ENCODE measurements at places on chromosomes 1 and 21. TPM values are rescaled to one million over a fixed set of nuclear protein-coding genes. Genes with fewer than 3 reads are reported as not detected.
A peak's percentile ranks its signal among the peaks of the same experiment; 100 is the strongest.

The KCNT2 gene
- total RNA-seq, result not detected

The CIART gene
- 1.6 TPM for total RNA-seq

The OPTC gene
- total RNA-seq, result not detected

The FCRL6 gene
- 0.16 TPM for total RNA-seq

The CFAP107 gene
- total RNA-seq, result not detected

The CSMD2 gene
- total RNA-seq, result not detected

The ZP4 gene
- total RNA-seq, result not detected

The TNFAIP8L2 gene
- total RNA-seq, result 14.7 TPM

The AMY1C gene
- total RNA-seq, result not detected

The DPYD gene
- total RNA-seq, result 18.2 TPM

The PDPN gene
- not detected for total RNA-seq

The KIF17 gene
- total RNA-seq, result not detected

The ELAPOR1 gene
- total RNA-seq, result 10.2 TPM

The PLPPR4 gene
- total RNA-seq, result not detected

The ADAMTS1 gene
- total RNA-seq, result 0.31 TPM

GRCh38 chr1:88562991-88563390 lies 121.1 kb upstream of the PKN2 start:
- no peaks in the 10 kb centered on the region for H3K36me3 ChIP-seq
- no peak overlapping the region for H3K27ac ChIP-seq
- DNase-seq, result no peak
- no peak overlapping the region for H3K4me3 ChIP-seq
- no peaks in the 10 kb centered on the region for H3K4me1 ChIP-seq
- H3K27me3 ChIP-seq, result no peaks in the 10 kb centered on the region

DNA sequence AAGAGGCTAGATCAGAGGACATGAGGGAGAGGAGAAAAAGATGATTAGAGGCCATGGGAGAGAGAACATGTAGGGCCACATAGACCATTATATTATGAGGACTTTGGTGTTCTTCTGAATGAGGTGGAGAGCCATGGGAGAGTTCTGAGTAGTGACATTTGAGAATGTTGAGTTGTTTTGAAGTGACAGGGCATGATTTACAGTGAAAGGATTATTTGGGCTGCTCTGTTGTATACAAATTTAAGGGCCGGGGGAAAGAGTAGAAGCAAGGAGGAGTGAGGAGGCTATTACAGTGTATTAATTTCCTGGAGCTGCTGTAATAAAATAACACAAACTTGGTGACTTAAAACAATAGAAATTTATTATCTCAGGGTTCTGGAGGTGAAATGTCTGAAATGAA lies 102.5 kb upstream of the RGS4 start:
- DNase-seq, result no peak
- H3K4me1 ChIP-seq, result no peaks in the 10 kb centered on the region
- H3K36me3 ChIP-seq, result no peaks in the 10 kb centered on the region
- peaks cover 6% of the 10 kb centered on the region for H3K27me3 ChIP-seq
- no peak overlapping the region for H3K4me3 ChIP-seq

DNA sequence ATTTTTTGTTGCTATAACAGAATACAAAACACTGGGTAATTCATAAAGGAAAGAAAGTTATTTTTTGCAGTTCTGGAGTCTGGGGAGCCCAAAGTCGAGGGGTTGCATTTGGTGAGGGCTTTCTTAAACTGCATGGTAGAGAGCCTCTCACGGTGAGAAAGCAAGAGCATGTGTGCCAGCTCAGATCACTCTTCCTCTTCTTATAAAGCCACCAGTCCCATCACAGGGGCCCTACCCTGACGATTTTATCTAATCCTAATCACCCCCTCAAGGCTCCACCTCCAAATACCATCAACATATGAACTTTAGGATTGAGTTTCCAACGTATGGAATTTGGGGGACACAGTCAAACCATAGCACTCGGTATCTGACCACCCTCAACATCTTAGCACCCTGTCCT lies 1.0 kb upstream of the STRIP1 start:
- H3K27me3 ChIP-seq, result no peaks in the 10 kb centered on the region
- peaks cover 7% of the 10 kb centered on the region for H3K36me3 ChIP-seq
- H3K4me3 ChIP-seq, result peak overlapping the region; percentile 80
- H3K4me1 ChIP-seq, result peaks cover 54% of the 10 kb centered on the region
- DNase-seq, result no peak

DNA sequence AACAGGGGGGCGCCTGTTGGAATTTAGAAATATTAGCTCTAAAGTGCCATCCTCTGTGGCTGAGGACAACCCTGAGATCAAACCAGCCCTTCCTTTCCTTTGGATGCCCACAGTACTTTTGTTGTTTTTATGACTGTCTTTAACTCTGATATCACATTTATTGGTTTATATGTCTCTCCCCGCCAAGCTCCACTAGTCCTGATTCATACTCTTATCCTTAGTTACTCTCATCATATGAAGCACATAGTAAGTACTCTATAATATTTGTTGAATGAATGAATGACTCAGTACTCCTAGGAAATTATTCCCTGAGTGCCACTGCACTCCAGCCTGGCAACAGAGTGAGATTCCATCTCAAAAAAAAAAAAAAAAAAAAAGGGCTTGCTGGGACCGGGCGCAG lies 22.6 kb upstream of the NRDC start:
- H3K27ac ChIP-seq, result no peak overlapping the region
- no peak overlapping the region for H3K4me3 ChIP-seq
- no peak for DNase-seq
- H3K36me3 ChIP-seq, result no peaks in the 10 kb centered on the region

GRCh38 chr1:47751996-47752451 lies 245.2 kb downstream of the TRABD2B start:
- H3K27ac ChIP-seq, result no peak overlapping the region
- no peak for DNase-seq
- no peaks in the 10 kb centered on the region for H3K36me3 ChIP-seq
- no peaks in the 10 kb centered on the region for H3K4me1 ChIP-seq
- no peak overlapping the region for H3K4me3 ChIP-seq

GRCh38 chr1:225480825-225481434 lies 53.1 kb upstream of the LBR start:
- no peaks in the 10 kb centered on the region for H3K36me3 ChIP-seq
- H3K27me3 ChIP-seq, result no peaks in the 10 kb centered on the region
- H3K4me1 ChIP-seq, result peaks cover 25% of the 10 kb centered on the region
- no peak overlapping the region for H3K27ac ChIP-seq
- H3K4me3 ChIP-seq, result no peak overlapping the region

GRCh38 chr1:204255966-204256365 lies 42.2 kb upstream of the GOLT1A start:
- no peaks in the 10 kb centered on the region for H3K27me3 ChIP-seq
- no peaks in the 10 kb centered on the region for H3K4me1 ChIP-seq
- no peak overlapping the region for H3K4me3 ChIP-seq

DNA sequence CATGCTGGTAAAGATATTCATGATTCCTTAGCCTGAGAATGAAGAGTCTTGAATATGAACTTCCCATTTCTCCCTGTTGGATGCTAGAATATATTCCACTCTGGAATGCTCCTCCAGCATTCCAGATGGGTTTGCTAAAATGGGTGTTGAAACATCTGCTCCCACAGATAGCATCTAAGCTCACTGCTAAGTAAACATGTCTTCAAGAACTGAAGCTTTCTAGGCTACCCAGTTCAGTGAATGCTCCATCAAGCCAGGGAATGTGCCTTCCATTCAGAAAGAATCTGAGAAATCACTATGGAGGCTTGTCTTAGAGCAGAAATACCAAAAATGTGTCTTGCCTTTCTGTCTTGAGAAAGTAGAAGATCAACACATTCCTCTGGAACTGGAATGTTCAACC lies 81.1 kb downstream of the TNFSF18 start:
- DNase-seq, result no peak
- peaks cover 16% of the 10 kb centered on the region for H3K27me3 ChIP-seq
- H3K4me1 ChIP-seq, result peaks cover 19% of the 10 kb centered on the region
- no peak overlapping the region for H3K4me3 ChIP-seq
- no peak overlapping the region for H3K27ac ChIP-seq

DNA sequence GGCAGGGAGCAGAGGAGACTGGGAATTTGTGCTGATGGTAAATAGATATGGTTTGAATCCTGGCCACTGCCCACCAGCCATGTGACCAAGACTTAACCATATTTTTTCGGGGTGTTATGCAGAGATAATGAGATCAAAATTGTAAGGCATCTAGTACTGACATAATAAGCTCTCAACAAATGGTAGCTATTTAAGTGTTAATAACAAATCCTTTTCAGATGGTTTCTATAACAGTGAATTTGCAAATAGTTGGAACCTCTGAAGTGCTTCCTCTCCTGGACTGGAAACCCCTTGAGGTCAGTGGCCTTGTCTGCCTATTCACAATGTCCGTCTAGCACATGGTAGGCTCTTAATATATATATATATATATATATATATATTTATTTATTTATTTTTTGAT lies 64.7 kb downstream of the MDM4 start:
- H3K27ac ChIP-seq, result no peak overlapping the region
- no peak overlapping the region for H3K4me3 ChIP-seq
- no peak for DNase-seq

DNA sequence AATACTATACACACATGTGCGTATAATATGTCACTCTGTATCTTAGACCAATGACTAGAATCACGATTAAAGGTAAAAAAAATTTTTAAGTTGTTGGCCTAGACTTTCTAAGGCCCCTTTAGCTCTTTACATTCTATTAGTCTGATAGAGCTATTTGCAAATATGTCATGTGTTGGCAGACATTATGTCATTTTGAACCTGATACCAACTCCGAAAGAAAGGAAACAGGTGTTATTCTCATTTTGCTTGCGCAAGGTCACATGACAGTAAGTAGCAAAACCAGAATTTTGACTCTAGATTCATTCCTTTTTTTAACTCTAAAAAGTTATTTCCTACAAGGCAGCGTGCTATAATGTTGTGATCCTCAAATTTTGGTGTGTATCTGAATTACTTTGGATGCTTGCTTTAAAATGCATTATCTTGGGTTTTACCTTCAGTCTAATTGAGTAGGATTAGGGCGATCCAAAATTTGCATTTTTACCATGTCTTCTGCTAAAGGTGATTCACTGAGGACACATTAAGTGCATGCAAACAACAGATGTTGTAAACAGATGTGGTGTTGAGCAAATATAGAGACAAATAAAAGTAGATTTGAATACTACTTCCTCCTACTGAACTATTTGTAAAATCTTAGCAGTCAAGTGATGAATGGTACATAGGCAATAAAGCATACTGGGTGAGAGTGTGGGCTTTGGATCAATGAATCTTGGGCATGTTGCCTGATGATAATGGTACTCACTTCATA lies 63.5 kb upstream of the KIAA1614 start:
- no peaks in the 10 kb centered on the region for H3K27me3 ChIP-seq
- no peaks in the 10 kb centered on the region for H3K36me3 ChIP-seq
- peaks cover 24% of the 10 kb centered on the region for H3K4me1 ChIP-seq
- no peak overlapping the region for H3K27ac ChIP-seq

- H3K4me3 ChIP-seq, result no peak overlapping the region
- no peak for DNase-seq
- H3K4me1 ChIP-seq, result no peaks in the 10 kb centered on the region
- H3K27me3 ChIP-seq, result no peaks in the 10 kb centered on the region
These were observed 892.6 kb downstream of the KCNT2 start for GRCh38 chr1:195715652-195716051.

- DNase-seq, result no peak
- H3K27me3 ChIP-seq, result no peaks in the 10 kb centered on the region
- H3K36me3 ChIP-seq, result no peaks in the 10 kb centered on the region
These were observed 52.5 kb downstream of the POU2F1 start for GRCh38 chr1:167273027-167273800.

- H3K36me3 ChIP-seq, result no peaks in the 10 kb centered on the region
- H3K27me3 ChIP-seq, result no peaks in the 10 kb centered on the region
- H3K4me1 ChIP-seq, result no peaks in the 10 kb centered on the region
- no peak overlapping the region for H3K4me3 ChIP-seq
- H3K27ac ChIP-seq, result no peak overlapping the region
These were observed 92.2 kb downstream of the PLXNA2 start for GRCh38 chr1:208151728-208152598.

- H3K27me3 ChIP-seq, result no peaks in the 10 kb centered on the region
- no peaks in the 10 kb centered on the region for H3K36me3 ChIP-seq
- DNase-seq, result no peak
- H3K4me3 ChIP-seq, result no peak overlapping the region
These were observed 10.5 kb downstream of the ZNF362 start for GRCh38 chr1:33266766-33267165.

- no peak for DNase-seq
- no peaks in the 10 kb centered on the region for H3K27me3 ChIP-seq
- no peaks in the 10 kb centered on the region for H3K36me3 ChIP-seq
- peaks cover 16% of the 10 kb centered on the region for H3K4me1 ChIP-seq
- H3K4me3 ChIP-seq, result no peak overlapping the region
These were observed 36.9 kb upstream of the C1orf105 start for GRCh38 chr1:172383536-172383935.

Measured in activated T-cell treated with anti-CD3 and anti-CD28 coated beads, Interleukin-2, amount 50 U/mL, for 72 hours (primary cell).